ENCODE measurements at places on chromosomes 13 and 19.

GRCh38 chr13:106089261-106089980 lies 446.0 kb downstream of the EFNB2 start:
- no peak for DNase-seq

DNA sequence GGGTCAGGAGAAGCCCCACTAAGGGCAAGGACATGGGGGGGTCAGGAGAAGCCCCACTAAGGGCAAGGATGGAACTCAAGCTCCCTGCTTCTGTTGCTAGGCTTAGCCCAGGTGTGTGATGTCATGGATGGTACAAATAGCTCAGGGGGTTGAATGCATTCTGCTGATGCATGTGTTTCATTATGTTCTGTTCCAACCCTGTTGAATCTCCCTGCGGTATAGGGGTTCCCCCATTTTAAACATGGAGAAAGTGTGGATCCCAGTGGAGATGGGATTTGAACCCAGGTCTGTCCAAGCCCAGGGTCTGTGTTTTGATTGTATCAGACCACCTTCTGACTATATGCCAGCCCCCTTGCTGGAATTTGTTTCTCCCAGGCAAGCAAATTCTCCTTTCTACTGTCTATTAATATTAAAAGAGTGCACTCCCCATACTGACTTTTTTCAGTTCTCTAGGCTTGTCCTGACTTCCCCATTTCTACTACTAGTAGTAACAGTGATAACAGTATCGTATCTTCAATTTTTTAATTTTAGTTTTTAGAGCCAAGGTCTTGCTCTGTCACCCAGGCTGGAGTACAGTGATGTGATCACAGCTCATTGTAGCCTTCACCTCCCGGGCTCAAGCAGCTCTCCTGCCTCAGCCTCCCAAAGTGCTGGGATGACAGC lies 6.7 kb downstream of the ZNF865 start:
- DNase-seq: no peak

DNA sequence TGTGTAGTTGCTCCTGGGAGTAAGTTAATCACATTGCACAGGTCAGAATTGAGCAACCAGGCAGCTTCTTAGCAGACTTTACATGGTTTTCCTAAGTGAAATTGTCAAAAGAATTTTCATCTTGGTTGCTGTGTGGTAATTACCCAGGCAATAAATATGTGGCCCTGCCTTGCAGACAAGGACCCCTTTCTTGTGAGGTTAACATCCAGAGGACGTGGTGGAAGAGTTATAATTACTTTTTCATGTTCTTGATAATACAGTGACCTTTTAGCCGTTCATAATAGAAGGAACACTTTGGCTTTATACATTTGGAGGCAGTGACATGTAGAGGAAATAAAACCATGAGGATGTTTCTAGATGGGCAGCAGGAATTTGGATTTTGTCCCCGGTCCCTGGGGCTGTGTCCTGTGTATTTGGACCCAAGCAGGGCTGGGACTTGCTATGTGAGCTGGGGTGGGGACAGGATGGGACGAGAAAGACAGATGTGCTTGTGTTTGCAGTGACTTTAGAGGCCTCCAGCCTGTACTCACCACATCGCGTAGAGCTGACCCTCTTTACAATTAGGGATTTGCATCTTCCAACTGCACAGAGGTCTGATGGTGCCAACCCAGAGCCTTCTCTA lies 156.2 kb downstream of the STK24 start:
- no peak for DNase-seq

- DNase-seq: no peak
Measured at GRCh38 chr19:19463348-19464117, 51.8 kb downstream of the TSSK6 start.

DNA sequence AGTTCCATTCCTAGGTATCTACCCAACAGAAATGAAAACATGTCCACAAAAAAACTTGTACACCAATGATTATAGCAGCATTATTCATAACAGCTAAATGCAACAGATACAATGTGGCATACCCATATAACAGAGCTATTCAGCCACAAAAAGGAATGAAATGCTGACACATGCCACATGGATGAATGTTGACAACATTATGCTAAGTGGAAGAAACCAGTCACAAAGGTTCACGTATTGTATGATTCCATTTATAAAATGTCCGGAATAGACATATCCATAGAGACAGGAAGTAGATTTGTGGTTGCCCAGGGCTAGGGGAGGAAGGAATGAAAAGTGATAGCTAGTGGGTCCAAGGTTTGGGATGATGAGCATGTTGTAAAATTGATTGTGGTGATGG lies 10.8 kb downstream of the CRYL1 start:
- no peak for DNase-seq

DNA sequence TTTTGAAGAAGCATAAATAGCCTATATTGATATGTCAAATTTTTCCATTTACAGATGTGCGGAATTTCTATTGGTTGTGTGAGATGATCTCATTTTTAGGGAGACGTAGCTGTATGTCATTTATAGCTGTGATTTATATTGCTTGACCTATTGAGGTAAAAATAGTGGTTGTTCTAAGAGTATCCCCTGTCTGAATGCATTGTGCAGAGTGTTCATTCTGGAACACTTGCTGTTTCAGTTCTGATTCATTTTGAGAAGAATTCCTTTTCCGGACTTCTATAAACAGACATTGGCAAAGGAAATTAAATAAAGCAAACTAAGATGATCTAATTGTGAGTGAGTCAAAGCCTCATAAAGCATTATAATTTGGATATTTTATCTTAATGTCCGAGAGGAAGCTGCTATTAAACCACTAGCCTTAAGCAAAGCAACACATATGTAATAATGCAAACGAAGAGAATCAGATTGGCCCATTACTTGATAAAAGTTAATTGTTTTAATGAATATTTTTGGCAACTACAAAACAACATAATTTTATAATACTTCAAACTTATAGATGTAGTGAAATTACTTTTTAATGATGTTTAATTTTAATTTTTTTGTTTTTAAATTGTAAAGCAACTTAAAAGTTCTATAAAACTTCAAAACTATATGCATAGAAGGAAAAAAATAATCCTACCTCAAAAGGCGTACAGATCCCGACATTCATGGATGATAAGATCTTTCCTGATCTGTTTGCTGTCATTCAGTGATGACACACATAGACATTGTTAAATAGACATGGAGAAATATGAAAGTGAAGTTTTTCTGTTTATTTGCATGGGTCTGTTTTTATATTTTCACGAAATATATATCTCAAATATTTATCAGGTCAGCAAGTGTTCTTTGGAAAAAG lies 942.6 kb upstream of the SLC10A2 start:
- no peak for DNase-seq

DNA sequence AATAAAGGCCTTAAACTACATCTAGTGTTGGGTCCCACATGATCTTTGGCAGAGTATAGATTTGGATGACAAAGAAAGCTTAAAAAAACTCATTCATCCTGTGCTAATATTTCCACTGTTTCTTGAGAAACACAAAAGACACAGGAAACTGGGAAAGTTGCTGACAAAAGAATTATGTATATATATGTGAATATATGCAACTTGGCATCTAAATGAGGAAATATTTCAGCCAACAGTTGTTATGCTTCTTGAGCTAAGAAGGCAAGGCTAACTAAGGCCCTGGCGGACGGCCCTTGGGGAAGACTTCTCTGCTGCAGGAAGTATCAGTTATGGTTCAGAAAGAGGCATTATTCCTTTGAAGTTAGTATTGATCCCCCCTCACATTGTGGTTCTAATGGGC lies 491.8 kb downstream of the DIAPH3 start:
- no peak for DNase-seq

GRCh38 chr13:37070145-37070695 lies 10.7 kb upstream of the SUPT20H start:
- DNase-seq: no peak

DNA sequence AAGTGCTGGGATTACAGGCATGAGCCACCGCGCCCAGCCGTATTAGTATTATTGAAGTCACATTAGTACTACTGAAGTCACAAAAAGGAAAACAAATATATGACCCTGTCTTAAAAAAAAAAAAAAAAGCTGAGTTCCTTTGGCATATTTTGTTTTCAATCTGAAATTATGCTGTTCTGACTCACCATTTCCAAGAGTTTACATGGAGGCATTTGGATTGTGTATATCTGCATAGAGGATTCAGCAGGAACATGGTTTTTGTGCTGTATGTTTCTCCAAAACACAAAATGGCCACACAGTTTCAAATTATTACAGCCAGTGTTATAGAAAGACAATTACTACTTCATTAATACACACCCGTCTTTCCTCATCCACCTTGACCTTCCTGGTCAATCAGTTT lies 103.5 kb upstream of the TSC22D1 start:
- no peak for DNase-seq

DNA sequence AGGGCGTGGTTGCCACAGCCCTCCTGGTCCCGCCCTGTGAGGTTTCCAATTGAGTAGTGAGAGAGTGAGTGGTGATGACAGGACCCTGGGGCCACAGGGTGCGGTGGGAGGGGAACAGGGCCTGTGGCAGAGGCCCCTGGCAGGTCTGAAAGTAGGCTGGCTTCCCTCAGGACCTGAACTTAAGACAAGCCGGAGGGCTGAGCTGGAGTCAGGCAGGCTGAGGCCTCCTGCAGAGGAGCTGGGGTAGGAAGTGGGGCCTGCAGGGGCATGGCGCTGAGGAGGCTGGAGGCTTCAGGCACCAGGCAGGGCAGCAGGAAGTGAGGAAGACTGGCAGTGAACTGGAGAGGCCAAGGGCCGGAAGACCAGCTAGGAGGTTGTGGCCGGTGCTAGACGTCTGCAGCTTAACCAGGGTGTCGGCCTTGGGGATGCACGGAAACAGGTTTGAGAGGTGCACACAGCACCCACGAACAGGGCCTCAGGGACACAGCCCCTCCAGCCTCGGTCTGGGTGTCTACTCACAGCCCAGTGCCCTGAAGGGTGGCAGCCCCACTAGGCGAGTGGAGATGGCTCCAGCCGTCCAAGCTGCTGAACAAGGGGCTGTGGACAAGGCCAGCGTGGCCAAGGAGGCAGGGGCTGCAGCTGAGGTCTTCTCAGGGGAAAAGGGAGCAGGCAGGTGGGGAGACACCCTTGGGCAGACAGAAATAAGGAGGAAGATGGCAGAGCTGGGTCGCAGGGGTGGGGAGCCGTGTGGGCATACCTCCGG lies 17.8 kb downstream of the POP4 start:
- no peak for DNase-seq

GRCh38 chr13:42109957-42110356 lies 61.5 kb downstream of the DGKH start:
- DNase-seq: no peak

- no peak for DNase-seq
Measured at GRCh38 chr13:20711301-20712044, 8.0 kb downstream of the IL17D start.

- DNase-seq: no peak
Measured at GRCh38 chr13:39210961-39211534, 172.8 kb downstream of the NHLRC3 start.

DNA sequence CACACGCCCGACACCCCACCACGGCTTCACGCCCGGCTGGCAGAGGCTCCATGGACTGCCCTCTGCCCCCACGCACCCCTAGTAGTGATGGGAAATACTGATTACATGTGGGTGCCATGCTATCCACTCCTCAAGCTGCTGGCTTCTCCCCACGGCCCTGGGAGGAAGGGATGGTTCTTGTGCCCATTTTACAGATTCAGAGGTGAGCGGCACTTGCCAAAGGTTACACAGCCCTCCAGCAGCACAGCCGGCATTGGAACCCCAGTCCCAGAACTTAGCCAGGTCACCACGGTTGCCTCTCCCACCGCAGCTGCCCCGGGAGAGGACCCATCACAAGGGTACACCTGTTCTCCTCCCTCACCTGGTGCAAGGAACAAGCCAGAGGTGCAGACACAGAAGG lies 13.2 kb downstream of the LRRC4B start:
- DNase-seq: no peak

Measured in type B pancreatic cell (in vitro differentiated cells).